MV-4-11 (cell line): ENCODE measurements at places on chromosomes 13 and 19.

DNA sequence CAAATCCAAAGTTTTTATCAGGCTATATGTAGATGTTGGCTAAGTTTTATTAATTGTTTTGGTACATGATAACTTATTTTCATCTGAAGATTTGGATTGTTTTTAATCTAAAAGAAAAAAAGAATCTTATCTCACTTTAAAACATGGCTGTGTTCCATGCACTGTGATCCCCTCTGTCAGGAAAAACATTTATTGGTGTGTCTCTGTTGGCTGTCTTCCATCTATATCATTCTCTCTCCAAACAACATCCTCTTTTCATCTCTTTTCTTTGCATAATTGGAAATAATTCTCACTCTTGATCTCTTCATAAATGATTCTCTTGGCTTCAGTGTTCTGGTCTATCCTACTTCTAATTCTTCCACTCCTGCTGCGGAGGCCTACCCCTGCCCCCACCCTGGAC lies 4.2 kb downstream of the NALCN start:
- no peak for DNase-seq

DNA sequence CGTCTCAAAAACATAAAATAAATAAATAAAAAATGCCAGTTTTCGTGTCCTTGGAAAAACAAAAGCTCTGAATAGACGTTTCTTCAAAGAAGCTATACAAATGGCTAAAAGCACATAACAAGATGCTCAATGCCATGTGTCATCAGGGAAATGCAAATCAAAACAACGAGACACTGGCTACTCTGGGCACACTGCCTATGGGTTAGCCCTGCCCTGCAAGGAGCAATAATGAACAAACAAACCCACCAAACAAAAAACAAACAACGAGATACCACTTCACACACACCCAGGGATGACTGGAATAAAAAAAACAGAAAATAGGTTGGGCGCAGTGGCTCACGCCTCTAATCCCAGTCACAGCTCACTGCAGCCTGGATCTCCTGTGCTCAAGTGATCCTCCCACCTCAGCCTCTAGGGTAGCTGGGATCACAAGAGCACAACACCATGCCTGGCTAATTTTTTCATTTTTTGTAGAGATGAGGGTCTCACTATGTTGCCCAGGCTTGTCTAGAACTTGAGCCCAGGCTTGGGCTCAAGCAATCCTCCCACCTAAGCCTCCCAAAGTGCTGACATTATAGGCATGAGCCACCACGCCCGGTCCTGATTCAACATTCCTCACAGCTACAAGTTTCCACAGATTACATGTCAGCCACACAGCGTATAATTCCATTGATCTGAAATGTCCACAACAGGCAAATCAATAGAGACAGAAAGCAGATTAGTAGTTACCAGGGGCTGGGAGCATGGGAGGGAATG lies 15.5 kb upstream of the ISYNA1 start:
- no peak for DNase-seq

GRCh38 chr13:73451221-73452029 lies 392.6 kb downstream of the KLF5 start:
- DNase-seq = no peak

- no peak for DNase-seq
Observed at GRCh38 chr13:111494641-111495040, 174.2 kb downstream of the TEX29 start.

- DNase-seq = no peak
Observed at GRCh38 chr19:50839712-50840655, 6.6 kb upstream of the KLK15 start.

DNA sequence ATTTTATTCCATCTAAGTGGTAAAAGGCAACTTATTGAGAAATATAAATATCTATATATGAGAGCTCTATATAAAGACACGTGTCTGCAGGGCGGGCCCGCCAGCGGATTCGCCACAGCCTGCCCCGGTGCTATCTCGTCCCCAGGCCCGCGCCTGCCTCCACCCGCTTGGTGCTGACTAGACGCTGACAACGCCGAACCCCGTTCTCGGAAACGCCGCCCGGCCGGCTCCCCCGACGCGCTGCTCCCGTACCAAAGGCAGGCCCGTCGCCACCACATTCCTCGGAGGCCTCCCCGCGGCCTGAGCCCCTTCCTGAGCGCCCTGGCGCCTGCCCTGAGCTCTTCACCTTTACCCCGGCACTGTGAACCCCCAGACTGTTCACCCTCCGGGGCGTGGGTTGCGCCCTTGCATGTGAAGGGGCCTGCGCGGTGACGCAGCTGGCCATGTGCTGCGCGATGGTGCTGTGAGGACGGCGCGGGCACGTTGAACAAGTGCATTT lies 6.0 kb downstream of the PLEKHJ1 start:
- no peak for DNase-seq

DNA sequence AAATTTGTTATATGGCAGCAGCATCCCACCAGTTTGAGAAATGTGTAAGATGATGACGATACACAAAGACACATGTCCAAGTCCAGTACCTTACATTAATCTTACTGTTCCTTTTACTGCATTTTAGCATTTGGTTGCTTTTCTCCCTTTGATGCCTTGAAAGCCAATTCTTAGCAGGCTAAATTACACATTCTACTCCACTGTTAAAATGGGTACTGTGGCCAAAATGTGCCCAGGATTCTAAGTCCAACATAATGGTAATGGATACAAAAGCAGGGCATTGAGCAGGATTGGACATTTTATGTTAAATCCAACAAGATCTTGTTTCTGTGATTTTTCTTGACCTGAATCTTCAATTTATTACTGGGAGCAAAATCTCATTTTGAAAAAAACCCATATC lies 52.8 kb upstream of the RAP2A start:
- DNase-seq = no peak

GRCh38 chr19:816500-816857 lies 5.3 kb downstream of the PLPPR3 start:
- no peak for DNase-seq

DNA sequence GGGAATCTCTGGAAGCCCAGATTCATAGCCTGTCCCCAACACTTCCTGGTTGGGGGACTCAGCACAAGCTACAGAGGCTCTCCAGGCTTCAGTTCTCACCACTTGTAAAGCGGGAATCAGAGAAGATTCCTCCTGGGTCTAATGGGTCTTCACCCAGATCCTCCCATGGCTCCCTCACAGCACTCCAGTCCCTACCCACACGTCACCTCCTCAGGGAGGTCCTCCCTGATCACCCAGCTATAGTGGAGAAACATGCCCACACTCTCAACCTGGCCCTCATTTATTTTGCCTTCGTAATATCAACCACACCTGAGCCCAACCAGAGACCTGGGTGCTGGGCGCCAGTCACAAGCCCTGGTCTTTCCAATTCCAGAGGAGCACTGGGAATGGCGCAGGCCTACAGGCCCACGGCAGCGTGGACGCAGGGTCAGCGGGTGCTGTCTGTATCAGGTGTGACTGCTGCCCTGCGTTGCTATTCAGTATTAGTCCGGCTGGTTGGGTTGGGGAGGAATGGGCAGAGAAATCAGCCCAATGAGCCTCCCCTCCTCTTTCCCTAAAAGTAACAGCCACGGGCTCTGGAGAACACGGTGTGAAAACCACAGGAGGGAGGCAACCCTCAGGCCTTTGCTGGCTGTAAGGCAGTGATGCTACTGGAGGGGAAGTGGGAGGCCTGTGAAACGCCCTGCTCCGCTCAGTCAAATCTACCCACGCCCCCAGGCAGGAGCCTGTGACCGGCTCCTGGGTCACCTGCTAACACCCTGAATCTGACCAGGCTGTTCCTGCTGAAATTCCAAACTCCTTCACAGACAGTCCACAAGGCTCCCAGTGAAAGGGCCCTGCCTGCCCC lies 5.2 kb downstream of the AKT2 start:
- peak; percentile 40 for DNase-seq

DNA sequence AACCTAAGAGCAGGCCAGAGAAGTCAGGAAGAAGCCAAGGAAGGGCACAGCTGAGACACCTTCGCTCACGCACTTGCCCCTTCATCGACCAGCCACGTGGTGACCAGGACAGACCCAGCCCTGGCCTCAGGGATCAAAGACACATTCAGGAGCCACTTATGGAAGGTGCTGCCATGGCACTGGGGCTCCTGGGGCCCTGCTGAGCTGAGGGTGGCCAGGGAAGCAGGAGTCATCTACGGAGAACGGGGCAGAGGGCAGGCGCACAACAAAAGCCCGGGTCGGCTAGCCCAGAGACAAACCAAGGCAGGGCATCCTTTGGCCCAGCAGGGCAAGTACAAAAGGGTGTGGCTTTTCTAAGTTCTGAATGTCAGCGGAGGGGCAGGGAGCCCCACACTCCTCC lies 2.3 kb downstream of the PLPP2 start:
- DNase-seq = no peak

DNA sequence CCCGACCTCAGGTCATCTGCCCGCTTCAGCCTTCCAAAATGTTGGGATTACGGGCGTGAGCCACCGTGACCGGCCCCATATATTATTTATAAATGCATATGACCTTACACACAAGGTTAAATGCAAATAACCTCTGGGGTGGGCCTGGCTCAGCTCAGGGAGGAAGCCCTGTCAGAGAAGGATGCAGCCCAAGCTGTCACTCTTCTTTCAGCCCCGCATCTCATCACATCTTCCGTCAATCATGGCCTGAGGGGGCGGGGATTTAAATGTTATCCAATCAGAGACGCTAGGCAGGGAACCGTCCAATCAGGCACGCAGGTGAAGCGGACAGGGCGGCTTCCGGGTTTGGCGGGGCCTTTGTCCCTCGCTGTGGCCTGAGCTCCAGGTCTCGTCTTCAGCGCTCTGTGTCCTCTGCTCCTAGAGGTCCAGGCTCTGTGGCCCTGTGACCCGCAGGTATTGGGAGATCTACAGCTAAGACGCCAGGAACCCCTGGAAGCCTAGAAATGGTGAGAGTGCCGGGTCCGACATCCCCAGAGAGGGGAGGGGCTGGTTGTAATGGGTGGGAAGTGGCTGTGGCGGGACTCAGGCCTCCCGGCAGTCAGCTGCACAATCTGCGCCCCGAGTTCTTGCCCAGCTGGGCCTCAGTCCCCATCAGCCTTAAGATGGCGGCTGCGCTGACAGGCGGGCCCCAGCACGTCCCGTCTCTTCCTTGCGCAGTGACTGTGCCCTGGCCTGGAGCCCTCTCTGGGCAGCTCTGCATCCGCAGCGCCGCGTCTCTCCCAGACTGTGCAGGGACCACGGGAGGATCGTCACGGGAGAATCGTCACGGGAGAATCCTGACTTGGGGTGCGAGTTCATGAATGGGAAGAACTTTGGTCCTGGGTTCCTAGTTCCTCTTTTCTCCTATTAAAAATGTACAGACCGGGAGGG lies at the start of gene ZNF430:
ZNF430 (plus strand) TSS at position 360 of the 930 bp plus-strand sequence; CDS start at position 504, 144 bp downstream.
- peak; percentile 99 for DNase-seq

DNA sequence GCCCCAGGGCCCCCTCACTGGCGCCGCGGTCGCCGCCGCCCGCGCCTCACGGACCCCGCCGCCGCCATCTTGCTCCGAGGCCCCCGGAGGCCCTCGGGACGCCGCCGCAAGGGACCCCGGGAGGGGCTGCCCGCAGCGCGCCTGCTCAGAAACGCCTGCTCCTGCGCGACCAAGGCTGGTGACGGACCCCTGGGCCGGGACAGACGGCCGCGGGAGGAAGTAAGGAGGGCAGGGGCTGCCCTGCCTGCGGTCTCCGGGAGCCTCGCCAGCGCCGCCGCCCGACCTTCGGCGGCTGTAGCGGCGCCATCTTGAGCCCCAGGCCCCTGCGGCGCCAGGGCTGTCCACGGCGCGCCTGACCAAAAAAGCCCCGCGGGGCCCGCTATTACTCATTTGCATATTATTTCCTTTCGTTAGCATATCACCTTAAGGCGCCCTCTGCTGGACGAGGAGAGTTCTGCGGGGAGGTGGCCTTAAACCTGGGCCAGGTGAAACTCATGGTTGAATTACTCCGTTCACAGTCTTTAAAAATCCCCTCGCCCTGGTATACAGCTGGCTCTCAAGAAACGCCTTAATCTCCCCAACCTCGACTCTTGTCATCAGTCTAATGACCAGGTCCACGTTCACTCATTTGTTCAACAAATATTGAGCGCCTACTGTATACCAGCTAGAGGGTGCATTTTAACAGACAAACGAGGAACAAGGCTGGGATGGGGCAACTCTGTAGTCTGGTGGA lies at the start of gene REXO1:
REXO1 (minus strand) TSS at position 85 of the 733 bp plus-strand sequence. CDS start 125 bp downstream, outside the sequence.
- peak; percentile 94 for DNase-seq

DNA sequence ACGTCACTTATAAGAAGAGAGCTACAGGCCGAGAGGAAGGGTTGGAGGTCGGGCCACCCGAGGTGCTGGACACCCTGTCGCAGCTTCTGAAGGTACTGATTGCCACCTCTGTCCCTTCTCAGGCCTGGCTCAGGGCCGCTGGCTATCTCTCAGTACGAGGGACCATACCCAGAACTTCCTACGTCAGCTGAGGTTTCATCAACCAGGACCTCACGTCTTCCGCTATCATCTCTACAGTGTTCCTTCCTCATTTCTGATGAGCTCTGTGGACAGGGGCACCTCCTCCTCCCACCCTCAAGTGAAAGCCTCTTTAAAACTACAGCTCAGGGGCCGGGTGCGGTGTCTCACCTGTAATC lies 58.2 kb upstream of the USE1 start:
- DNase-seq = peak; percentile 75

- DNase-seq = peak; percentile 92
Observed at GRCh38 chr19:49807058-49807903, 5.8 kb downstream of the FUZ start.
